ENCODE measurements at places on chromosomes 12 and 14.
A peak's percentile ranks its signal among the peaks of the same experiment; 100 is the strongest.

- no peak for DNase-seq
Observed at GRCh38 chr14:74940956-74941565, 14.3 kb downstream of the PGF start.

- no peak for DNase-seq
Observed at GRCh38 chr12:27272373-27273028, 28.4 kb downstream of the STK38L start.

- DNase-seq: no peak
Observed at GRCh38 chr12:110860833-110861296, 14.1 kb downstream of the CCDC63 start.

GRCh38 chr14:20477211-20477876 lies 8.1 kb downstream of the PNP start:
- peak; percentile 31 for DNase-seq

DNA sequence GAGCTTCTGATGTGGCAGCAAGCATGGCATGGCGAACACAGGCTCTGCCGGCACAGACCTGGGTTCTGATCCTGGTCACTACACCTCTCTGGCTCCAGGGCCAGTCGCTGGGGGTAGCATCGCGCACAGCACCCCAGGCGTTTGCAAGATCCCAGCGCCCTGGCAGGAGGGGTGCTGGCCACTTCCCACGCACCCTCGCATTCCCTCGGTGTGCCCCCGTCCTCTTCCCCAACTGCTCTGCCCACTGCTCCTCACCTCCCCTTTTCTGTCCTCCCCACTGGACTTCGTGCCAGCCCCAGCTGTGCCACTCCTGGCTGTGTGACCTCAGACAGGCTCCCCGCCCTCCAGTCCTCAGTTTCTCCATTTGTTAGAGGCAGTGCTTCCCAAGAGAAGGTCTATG lies 2.8 kb downstream of the CDK2AP1 start:
- DNase-seq: no peak

GRCh38 chr14:62844546-62844945 lies 200.7 kb downstream of the KCNH5 start:
- no peak for DNase-seq

- peak; percentile 79 for DNase-seq
Observed at GRCh38 chr12:7935590-7936581, at the start of gene SLC2A3. Gene SLC2A3 (minus strand): TSS chr12:7936187. CDS start chr12:7936034, 153 bp downstream.

DNA sequence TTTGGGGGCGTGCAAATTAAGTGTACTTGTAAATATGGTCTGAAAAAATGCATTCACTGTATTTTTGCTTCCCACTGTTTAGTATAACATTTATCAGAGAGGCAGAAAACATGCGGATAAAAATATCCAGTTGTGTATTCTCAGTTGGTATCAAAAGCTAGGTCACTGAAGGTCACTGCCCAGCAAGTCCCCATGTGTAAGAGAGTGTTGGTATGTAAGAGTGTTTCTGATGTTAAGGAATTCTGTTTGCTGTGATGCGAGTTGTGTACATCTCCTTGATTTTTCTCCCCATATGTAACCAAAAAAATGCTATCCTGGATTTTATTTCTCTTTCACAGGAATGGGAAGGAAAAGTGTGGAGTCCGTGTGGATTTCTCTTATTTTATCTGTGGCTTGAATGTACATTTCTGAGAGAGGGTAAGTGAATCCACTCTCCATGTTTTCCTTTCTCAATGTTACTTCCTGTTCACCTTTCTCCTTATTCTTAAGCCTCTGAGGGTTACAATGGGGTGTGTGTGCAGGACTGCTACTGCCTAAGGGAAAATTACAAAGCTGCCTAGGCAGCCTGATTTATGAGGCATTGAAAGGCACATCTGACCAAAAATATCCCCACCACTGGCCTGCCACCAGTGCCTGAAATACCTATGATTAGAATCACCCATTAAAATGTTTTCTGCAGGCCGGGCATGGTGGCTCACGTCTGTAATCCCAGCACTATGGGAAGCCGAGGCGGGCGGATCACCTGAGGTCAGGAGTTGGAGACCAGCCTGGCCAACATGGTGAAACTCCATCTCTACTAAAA lies 97.9 kb upstream of the USP44 start:
- DNase-seq: no peak

DNA sequence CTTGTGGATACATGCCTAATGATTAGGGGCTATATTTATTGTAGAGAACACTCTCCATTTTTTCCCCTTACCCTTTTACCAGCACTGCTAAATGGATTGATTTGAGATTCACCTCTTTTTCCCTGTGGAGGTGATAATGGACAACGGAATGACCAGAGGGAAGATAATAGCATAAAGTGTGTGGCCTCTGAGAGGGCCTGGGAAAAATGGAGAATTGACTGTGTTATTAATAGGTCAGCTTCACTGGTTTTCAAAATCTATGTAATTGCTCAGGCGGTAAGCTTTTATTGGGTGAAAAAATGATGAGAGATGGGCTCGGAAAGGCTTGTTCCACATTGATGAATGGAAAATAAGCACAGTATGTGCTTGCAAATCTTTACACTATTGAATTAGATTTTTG lies 15.8 kb downstream of the FLRT2 start:
- DNase-seq: no peak

DNA sequence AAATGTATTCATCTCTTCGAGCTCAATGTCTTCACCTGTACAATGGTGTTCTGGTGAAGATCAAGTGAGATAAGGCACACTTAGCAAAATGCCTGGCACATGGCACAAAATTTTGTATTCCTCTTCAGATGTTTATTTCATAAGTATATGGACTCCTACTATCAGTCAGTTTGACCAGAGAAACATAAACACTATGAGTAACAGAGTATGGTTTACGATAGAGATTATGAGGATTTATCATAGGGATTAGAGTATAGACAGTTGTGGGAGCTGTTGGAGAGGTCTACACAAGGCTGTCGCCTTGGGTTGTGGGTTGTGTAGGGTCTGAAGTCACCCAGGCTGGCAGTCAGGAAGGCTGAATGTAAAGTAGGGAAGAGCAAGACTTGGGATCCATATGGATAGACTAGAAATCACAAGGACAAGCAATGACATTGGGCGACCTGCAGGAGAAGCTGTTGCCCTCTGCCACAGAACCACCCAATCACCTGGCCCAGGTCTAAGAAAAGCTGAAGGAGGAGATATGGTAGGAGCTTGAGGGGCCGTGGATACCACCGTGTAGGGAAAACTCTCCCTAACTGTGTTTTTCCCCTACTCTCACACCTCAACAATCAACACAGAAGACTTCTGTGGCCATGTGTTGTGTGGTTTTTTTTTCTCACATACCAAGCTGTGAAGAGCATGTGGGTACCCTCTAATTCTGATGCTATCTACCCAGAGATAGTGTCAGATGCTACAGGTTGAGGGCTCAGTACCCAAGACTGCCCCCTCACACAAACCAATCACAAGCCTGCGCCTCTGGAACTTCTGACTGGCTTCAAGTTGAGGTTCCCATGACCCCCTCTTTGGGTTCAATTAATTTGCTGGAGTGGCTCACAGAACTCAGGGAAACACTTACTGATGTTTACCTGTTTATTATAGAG lies 27.2 kb upstream of the RESF1 start:
- no peak for DNase-seq

- DNase-seq: no peak
Observed at GRCh38 chr14:106062502-106063272, 536.3 kb downstream of the TMEM121 start.

DNA sequence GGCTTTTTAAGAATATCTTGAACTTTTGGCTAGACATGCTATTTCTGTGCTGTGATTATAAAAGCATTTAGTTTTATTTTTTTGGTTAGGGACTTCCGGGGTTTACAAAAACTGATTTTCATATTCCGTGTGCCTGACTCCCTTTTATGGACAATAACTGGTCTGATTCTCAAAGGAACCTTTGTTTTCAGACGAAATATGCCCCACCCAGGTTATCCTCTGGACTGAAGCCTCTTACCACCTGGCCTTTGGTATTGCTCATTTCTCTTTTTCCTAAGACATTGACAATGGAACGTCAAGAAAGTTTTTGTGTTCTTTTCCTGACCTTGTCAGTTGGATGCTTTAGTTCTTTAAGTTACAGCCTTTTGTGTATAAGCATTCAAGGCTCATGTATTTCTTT lies 10.8 kb downstream of the TIGAR start:
- no peak for DNase-seq

DNA sequence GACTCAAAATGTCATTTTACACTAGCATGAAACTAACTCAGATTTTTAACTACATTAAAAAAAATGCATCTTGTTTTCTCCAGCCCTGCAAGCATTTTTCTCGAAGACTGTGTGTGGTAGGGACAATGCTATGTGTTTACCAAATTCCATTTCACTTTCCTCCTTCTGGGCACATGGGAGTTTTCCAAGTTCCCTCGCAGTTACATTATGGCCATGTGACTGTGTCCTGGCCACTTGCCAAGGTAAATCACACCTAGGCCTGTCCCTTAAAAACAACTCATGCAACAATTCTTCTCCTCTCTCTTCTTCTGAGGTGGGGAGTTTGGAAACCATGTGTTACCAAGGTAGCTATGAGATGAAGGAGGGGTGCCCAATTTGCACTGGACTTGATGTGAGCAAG lies 108.7 kb downstream of the SYT10 start:
- DNase-seq: no peak

DNA sequence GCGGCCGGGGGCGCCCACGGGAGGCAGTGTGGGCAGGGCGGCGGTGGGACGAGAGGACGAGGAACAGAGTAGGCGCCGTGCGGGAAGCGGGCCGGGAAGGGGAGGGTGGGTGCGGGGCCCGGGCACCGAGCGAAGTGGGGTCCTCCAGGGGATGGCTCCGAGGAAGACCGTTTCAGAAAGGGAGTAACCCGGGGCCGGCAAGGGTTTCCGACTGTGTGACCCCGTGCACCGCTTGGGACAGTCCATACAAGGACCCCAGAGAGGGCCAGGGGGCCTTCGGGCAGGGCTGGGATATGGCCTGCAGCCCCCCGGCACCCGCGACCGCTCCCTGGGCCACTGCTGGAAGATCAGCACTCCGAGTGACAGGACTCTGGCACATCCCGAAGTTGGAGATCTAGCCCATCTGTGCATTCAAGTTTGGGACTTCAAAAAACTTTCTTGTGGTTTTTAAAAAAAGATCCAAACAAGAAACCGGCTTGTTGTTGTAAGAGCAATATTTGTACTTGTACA lies 448 bp downstream of the TSPAN9 start:
- peak; percentile 44 for DNase-seq

- DNase-seq: no peak
Observed at GRCh38 chr12:67173258-67173657, 95.9 kb upstream of the CAND1 start.

- no peak for DNase-seq
Observed at GRCh38 chr14:42140831-42141279, 534.2 kb downstream of the LRFN5 start.

DNA sequence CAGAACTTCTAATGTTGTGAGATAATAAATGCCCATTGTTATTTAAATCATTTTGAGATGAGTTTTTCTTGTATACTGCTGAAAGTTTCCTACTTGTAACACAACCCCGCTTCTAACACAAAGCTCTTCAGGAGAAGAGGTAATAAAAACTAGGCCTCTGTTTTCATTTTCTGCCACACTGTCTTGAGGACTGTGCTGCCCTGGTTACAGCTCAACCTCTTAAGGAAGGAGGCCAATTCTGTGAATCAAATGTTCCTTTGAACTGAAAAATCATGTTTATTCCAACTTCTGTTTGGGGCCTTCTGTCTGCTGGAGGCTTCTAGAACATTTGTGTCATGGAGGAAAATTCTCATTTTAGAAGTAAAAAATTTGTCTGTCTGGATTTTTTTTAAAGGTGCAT lies 100.3 kb downstream of the LRIG3 start:
- DNase-seq: no peak

GRCh38 chr12:22215467-22216253 lies 118.8 kb downstream of the ST8SIA1 start:
- no peak for DNase-seq

DNA sequence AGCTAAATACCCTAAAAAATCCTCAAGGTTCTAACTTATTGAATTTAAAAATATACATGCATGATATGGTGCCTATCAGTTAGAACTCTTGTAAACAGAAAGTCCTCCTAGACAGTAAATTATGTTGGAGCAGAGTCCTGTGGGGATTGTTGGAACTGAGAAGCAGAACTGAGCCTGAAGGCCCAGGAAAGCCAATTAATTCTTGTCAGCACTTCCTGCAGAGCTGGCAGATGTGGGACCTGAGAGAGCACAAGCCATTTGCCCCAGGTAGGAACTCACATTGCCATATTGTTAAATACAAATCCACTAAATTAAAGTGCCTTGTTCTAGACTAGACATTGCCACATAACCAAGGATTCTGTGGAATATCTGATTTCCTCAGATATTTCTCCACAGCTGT lies 117.1 kb downstream of the RTN1 start:
- no peak for DNase-seq

GRCh38 chr12:68481181-68481941 lies 129.3 kb upstream of the RAP1B start:
- DNase-seq: no peak

GRCh38 chr12:93585247-93585646 lies 12.8 kb downstream of the SOCS2 start:
- DNase-seq: no peak

GRCh38 chr12:68445824-68446223 lies 113.7 kb upstream of the MDM1 start:
- DNase-seq: no peak

- DNase-seq: no peak
Observed at GRCh38 chr12:95600567-95600966, 49.3 kb upstream of the USP44 start.

GRCh38 chr14:89973234-89973823 lies 17.6 kb downstream of the TDP1 start:
- DNase-seq: peak; percentile 51

GRCh38 chr14:32075672-32076277 lies 1.3 kb upstream of the ARHGAP5 start:
- no peak for DNase-seq

DNA sequence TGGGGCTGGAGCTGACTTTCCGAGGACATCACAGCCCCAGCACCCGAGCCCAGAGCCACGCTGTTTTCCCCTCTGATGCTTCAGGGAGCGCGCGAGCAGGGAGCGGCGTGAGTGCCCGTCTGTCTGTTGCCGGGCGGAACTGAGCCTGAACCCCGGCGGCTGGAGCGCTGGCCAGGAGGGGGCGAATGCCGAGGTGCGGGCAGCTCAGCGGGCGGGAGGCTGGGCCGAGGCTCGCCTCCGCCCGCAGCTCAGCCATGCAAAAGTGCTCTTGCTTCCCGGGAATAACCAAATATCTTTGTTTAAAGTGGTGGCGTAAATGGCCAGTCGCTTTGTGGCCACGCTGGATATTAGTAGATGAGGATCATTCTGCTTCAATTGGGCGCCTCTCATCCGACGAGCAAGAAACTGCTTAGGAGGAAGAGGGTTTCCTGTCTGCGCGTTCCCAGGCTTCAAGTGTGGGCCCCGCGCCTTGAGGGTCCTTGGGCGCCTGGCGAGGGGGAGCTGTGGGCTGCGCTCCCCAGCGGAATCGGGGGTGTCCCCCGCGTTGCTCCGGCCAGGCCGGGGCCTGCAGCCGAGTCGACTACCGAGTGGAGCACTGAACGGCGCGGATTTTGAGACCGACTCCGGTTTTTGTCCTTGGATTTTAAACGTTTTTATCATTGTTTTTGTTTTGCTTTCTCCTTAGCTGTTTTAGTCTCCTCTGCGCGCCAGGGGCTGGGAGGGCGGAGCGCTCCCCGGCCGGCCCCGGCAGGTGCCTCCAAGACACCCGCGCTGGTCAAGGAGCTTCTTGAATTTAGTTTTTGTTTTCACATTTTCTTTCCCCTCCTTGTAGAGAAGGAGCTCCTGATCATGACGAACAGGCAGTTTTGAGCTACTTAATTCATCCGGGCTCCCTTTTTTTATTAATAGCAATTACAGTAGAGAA lies 831 bp upstream of the NKX2-1 start:
- DNase-seq: no peak

- peak; percentile 59 for DNase-seq
Observed at GRCh38 chr12:120110550-120111501, 5.7 kb downstream of the RAB35 start.
